Left renal pelvis (tissue), 4 donors: ENCODE measurements at places on chromosomes 13 and 19. TPM values are rescaled to one million over a fixed set of nuclear protein-coding genes. Genes with fewer than 3 reads are reported as not detected.

DNA sequence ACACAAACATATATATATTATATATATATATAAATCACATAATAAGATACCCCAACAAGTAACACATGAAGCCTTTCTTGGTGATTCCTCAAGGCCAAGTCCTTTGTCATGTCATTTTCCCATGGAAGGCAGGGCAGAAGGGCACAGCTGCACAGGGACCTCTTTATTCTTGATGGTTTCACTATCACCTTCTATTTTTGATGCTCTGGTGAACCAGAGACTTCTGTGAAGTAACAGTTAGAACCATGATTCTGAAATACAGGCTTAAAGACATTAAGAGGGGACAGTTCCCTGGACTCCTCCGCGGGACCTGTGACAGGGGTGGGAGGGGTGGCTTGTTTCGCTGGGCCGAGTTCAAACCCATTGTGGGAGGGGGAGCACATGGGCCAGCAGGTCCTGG is 104.0 kb downstream of the DGKH start:
- DNase-seq, result no peak

DNA sequence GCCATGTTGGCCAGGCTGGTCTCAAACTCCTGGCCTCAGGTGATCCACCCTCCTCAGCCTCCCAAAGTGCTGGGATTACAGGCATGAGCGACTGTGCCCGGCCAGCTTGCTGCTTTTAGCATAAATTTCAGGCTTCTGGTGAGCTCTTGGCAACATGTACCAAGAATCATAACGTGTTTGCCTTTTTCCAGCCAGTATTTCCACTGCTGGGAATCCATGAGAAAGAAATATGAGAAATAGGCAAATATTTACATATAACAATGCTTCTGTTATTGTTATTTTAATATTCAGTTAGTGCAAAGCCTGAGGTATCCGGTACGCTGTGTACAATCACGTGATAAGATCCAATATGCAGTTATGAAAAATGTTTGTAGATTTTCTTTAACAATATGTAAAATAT is 29.2 kb upstream of the CERS4 start:
- no peak for DNase-seq

DNA sequence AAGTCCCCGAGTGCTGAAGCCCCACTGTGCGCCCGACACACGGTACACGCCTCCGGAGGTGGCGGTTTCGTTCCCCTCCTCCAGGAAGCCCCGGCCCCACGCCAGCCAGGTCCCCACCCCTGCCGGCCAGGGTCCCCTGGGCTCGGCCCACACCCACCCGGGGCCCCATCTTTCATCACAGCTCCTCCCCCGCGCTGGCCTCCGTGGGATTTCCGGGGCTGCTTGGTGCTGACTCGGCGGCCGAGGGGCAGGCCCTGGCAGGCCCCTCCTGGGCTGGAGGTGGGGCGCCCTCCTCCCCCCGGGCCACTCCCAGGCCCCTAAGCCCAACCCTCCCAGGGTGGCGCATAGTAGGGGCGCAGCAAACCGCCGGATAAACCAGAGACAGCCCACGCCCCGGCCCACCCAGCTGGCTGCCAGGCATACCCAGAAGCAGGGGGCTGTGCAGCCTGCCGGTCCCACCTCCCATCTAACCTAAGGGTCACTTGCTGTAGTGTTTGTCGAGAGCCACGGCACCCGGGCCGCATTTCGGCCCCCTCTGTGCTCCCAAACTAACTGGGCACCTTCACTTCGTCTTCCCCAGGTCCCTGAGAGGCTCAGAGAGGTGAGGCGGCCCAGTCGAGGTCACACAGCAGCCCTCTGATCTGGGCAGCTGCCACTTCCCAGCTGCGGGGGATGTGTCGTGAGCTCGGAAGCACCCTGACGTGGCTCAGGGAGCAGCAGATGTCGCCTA is 6.6 kb downstream of the ZBTB7A start:
- DNase-seq, result no peak

- DNase-seq, result no peak
Measured at GRCh38 chr13:39913339-39913738, 257.9 kb downstream of the COG6 start.

DNA sequence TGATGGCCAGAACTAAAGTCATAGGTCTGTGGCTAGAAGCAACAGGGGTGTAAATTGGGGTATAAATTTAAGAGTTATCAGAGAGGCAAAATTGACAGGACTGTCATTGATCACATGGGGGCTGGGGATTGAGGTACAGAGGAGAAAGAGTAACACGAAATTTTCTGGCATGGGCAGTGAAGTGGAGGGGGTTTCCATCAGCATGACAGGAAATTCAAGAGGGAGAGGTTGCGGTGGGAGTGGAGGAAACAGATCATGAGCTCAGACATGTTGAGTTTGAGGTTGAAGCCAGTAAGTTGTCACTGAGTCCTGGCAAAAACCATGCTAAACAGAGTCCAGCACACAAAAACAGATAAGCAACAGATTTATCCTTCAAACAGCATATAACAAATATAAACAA is 192.1 kb upstream of the TSC22D1 start:
- no peak for DNase-seq

GRCh38 chr13:45674908-45675307 is 27.2 kb upstream of the CBY2 start:
- no peak for DNase-seq

DNA sequence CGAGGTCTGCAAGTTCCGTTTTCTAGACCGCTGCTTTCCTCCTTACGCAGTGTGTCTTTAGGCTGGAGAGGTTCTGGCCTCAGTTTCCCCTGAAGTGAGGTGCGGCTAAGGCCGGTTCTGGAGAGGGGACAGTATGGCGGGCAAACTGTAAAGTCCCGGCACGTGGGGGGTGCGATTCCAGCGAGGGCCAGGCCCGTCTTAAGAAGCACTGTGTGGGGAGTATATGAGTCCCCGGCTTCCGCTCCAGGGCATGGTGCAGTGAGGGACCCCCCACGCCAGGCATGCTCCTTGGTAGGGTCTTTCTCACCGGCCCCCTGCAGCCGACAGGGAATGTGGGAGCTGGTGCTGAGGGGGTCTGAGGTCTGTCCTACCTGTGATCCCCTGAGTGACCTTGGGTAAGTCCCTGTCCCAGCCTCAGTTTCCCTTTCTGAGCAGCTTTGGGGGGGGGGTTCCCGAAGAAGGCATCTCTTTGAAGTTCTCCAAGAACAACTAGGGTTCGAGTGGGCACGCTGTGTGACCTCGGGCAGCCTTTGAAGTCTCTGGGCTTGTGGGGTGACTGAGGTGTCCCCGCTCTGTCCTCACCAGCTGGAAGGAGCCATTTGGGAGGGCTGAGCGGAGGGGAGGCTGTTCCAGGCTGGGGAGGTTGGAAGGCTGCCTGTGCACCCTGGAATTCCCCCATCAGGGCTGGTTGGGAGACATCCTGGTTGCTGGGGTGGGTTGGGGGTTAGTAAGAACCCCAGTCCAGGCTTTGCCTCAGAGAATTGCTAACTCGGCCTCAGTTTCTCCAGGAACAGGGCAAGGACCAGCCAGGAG is 1.5 kb downstream of the NFIC start:
- DNase-seq, result no peak

- DNase-seq, result no peak
Measured at GRCh38 chr13:23991119-23991518, 93.8 kb upstream of the C1QTNF9B start.

DNA sequence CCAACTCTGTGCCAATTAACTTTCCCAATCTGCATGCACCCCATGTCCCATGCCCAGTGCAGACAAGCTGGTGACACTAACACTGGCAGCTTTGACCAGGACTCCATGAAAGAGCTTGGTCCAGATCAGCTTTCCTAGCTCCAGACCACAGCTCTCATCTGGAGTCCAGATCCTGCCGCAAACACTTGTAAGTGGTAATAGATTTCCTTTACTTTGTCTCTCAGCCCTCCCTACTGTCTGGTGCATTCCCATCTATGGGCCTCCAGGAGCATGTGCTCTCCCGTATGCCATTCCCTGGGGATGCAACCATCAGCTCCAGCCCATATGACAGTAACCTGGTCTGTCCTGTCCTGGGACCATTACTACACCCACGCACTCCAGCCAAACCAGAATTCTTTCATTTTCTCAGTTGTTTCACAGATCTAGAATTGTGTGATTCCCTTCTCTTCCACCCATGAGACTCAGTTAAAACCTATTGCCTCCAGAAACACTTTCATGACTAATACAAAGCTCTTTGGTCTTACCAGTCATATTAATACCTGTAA is 4.9 kb upstream of the STARD13 start:
- DNase-seq, result no peak

DNA sequence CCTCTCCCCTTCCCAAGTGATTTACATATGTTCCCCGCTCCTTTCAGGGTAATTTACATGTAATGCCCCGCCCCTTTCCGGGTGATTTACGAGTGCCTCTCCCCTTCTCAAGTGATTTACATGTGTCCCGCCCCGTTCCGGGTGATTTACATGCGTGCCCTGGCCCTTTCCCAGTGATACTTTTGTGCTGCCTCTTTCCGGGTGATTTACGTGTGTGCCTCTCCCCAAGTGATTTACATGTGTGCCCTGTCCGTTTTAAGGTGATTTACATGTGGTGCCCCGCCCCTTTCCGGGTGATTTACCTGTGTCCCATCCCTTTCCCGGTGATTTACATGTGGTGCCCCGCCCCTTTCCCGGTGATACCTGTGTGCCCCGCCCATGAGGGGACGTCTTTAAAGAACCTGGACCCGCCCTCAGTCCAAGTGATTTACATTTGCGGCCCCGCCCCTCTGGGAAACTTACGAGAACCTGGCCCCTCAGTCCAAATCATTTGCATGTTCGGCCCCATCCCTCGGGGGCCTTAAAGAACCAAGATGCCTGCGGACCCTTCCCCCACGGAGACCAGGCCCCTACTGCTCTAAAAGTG is 559 bp upstream of the LENG9 start:
- peak; percentile 66 for DNase-seq

DNA sequence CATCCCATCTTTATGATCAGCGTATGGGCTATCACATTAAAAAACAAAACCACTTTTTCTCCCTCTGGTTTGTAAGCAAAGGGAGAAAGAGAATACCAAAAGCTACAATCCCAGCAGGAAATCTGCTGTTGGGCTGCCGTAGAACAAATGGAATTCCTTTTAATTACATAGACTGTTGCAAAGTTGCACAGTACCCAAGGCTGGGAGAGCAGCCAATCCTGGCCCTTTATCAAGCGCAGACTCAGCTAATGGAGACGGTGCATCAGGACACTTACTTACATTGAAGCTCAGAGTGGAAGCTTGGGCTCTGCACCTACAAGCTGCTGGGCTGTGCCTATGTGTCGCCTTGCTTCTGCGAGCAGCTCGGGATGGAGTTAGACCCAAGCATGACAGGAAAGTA is 15.2 kb downstream of the CCNA1 start:
- DNase-seq, result no peak

GRCh38 chr19:29666578-29667386 is 1.5 kb downstream of the PLEKHF1 start:
- no peak for DNase-seq

- DNase-seq, result no peak
Measured at GRCh38 chr19:29880498-29881081, 61.4 kb upstream of the URI1 start.

Gene MAB21L1
- polyA plus RNA-seq, result 0.56 TPM

Gene RFPL4A
- polyA plus RNA-seq, result not detected

Gene CEACAM7
- polyA plus RNA-seq, result not detected

Gene MYCBP2
- 70.1 TPM for polyA plus RNA-seq

Gene TNNT1
- 7.0 TPM for polyA plus RNA-seq

Gene SERPINE3
- polyA plus RNA-seq, result 0.79 TPM

Gene GPC5
- 3.9 TPM for polyA plus RNA-seq

Gene MTUS2
- 1.4 TPM for polyA plus RNA-seq

Gene ZNF681
- 8.1 TPM for polyA plus RNA-seq

Gene KLF12
- polyA plus RNA-seq, result 48.6 TPM
